ENCODE measurements at places on chromosomes 1 and 21. TPM values are rescaled to one million over a fixed set of nuclear protein-coding genes. Genes with fewer than 3 reads are reported as not detected.

USH2A gene
- not detected for total RNA-seq

PLEKHN1 gene
- 1.2 TPM for total RNA-seq

LCE6A gene
- not detected for total RNA-seq

GCSAML gene
- total RNA-seq: not detected

SYTL1 gene
- total RNA-seq: not detected

TDRD5 gene
- not detected for total RNA-seq

FCER1A gene
- total RNA-seq: not detected

KDF1 gene
- total RNA-seq: not detected

VPS26C gene
- total RNA-seq: 62.5 TPM

PAX7 gene
- total RNA-seq: not detected

HLX gene
- total RNA-seq: 5.1 TPM

S100A7 gene
- not detected for total RNA-seq

All from subcutaneous preadipocyte (primary cell).